ENCODE measurements at places on chromosomes 3 and 15.

- no peak for DNase-seq
These were observed 36.8 kb upstream of the TBL1XR1 start for GRCh38 chr3:177234121-177234520.

DNA sequence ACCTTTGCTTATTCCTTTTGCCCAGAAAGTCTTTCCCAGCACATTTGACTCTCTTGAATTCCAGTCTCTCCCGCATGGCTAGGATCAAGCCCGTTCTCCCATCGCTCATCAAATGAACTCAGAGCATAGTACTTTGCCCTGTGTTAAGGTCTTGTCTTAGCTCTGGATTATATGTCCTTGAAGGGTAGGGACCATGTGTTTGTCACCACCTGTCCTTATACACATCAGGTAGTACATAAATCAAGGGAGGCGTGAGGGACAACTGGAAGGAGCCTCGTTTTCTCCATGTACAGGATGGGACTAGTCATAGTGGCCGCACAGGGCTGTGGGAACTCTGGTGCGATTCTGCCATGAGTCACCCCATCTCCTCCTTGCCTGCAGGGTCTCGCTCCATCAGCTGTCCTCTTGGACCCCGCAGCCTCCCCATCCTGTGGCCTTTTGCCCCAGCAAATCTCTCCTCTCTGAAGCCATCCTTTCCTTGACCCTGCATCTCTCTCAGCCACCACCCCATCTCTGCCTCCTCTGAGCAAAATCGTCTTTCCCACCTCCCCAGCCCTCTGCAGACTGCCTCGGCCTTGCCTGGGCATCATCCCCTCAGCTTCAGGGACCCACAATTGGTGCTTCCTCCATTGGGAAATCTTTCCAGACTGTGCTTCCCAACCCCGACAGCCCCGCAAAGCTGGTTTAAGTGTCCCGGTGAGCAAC is 33.4 kb upstream of the RAB6B start:
- DNase-seq = no peak

DNA sequence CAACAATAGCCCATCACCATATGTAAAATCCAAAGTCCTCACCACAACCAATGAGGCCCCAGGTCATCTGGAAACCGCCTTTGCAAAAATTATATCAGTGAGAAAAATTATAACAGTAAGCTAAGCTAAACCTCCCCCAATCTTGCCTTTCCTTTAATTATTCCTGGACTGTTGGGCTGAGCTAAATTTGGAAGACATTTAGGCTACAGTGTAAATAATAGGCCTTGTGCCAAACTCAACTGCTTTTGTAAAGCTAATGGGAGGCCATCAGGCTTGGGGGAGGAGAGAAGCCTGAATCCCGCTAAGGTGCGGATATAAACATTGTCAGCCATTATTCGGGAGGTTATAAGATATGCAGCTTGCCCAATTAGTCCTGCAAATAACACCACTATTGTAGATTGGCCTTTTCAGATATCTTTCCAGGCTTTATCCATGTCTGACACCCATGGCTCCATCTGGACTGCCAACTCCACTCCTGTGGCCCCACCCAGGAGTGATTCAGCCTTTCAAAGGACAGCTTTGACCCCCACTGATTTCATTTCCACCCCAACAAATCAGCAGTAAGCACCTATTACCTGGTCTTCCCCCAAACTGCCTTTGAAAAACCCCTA is 53.0 kb upstream of the CA12 start:
- no peak for DNase-seq

DNA sequence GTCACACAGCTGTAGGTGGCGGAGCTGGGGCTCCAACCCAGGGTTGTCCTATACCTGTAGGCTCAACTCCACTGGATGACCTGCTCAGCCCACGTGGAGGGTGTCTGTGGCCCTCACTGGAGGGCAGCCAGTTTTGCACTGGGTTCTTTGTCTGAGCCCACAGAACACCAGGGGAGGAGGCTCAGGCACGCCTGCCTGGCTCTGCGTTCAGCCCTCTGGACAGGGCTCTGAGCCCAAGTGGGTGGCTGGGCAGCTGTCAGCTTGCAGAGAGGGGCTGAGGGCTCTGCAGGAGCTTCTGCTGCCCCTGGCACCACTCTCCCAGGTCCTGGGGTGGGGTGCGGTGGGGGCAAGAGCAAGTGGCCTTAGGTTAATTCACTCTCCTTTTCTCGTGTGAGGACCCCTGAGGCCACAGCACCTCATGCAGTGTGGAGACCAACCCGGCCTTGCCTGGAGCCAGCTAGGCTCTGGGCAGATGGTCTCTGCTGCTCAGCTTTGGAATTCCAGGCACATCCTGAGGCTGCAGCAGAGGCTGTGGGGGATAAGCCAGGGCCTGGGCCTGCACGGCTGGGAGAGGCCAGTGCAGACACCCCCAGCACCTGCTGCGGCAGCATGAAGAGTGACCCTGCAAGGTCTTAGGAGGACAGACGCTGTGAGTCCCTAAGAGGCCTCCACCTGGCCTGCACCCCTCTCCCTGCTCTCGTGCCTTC is 23.5 kb downstream of the DUSP7 start:
- DNase-seq = no peak

- no peak for DNase-seq
These were observed 527.2 kb downstream of the FOXP1 start for GRCh38 chr3:71056327-71056726.

DNA sequence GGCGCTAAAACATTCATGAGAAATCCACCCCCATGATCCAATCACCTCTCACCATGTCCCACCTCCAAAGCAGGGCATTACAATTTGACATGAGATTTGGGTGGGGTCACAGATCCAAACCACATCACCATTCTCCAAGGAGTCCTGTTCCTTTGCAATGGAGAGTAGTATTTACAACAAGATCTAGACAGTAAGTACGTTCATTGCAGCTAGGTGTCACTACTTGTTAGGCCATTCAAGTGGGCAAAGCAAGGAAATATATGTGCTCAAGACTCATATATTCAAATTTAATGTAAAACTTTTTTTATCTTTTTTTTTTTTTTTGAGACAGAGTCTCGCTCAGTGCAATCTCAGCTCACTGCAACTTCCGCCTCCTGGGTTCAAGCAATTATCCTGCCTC is 79.3 kb downstream of the AQP9 start:
- no peak for DNase-seq

- no peak for DNase-seq
These were observed 903 bp upstream of the ZSCAN2 start for GRCh38 chr15:84599906-84600305.
